ENCODE measurements at places on chromosomes 2 and 18. TPM values are rescaled to one million over a fixed set of nuclear protein-coding genes. Genes with fewer than 3 reads are reported as not detected.
A peak's percentile ranks its signal among the peaks of the same experiment; 100 is the strongest.

DNA sequence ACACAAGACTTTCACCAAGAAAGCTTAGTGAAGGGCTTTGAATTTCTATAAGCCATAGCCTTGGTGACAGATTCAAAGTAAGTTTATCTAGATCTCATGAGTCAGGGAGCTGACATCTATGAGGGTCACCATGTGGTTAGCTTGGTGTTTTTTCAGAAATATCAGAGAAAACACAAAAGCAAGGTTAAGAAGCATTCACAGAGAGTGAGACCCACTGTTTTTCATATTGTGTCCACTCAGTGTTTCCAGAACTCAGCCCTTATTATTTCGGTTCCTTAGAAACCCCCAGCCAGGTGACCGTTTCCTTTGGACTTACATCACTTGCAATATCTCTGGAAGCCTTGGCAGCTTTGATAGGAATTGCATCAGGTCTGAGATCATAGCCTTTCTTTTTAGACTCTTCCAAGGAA is 76.6 kb downstream of the NEB start:
- no peak for DNase-seq

PTGR3 gene
- polyA plus RNA-seq: 36.5 TPM

DNA sequence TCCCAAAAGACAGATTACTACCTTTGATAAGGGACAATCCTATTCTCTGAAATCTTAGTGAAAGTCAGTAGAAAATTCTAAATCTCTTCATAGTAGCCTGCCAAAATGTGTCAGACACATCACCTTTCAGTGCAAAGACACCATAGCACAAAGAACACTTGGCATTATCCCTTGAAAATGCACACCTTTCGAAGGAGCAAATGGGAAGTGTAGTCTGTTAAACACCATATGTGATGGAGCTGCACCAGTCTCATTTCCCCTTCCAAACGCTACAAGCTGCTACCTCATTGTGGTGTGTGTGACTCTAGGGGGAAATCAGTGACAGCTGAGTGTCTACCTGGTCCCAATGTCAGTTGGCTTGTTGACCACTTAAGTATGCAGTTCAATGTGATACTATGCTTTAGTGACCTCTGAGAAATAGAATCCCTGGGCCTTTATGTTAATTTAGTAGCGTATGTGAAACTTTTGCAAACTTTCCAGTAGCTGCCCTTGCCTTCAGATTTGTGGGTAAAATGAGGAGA is 551.7 kb downstream of the ARHGAP15 start:
- no peak for DNase-seq

- DNase-seq: no peak
These were observed 82.3 kb downstream of the TWIST2 start for GRCh38 chr2:238930216-238930615.

VWA3B gene
- polyA plus RNA-seq: 1.1 TPM

GRCh38 chr2:105361102-105361889 is 24.0 kb downstream of the C2orf49 start:
- DNase-seq: no peak

DNA sequence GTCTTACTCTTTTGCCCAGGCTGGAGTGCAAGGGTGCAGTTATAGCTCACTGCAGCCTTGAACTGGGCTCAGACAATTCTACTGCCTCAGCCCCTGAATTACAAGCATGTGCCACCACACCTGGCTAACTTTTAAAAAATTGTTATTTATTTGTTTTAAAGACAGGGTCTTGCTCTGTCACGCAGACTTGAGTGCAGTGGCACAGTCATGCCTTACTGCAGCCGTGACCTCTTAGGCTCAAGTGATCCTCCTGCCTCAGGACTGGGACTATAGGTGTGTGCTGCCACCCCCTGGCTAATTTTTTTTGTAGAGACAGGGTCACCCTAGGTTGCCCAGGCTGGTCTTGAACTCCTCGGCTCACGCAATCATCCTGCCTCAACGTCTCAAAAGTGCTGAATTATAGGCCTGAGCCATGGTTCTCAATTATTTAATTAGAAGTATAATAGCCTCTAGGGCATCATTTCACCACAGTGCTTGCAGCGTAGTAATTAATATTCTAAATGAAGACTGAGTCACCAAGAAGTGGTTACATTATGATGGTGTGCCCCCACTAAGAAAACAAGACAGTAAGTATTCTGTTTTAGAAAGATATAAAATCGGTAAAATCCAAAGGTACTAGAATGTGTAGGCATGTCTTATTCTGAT is 69.6 kb downstream of the EML4 start:
- no peak for DNase-seq

DNA sequence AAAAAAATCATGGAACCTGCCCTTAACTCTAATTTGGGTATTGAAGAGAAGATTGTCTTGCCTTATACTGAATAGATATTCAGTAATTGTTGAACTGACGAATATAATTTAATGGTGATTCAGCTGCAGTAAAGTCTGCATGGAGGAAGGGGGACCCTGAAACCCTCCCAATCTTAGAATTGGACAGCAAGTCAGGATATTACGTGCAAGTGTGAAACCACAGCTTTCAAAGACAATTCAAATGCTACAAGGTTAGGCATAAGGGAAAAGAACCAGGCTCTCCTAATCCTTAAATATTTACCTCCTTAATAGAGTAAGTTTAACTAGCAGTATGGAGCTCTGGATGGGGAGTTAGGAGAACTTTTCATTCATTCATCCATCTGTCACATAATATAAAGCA is 226.9 kb upstream of the TNP1 start:
- DNase-seq: no peak

MTIF2 gene
- 24.0 TPM for polyA plus RNA-seq

TEKT4 gene
- not detected for polyA plus RNA-seq

GRCh38 chr2:57617318-57617717 is 429.3 kb upstream of the VRK2 start:
- no peak for DNase-seq

DNA sequence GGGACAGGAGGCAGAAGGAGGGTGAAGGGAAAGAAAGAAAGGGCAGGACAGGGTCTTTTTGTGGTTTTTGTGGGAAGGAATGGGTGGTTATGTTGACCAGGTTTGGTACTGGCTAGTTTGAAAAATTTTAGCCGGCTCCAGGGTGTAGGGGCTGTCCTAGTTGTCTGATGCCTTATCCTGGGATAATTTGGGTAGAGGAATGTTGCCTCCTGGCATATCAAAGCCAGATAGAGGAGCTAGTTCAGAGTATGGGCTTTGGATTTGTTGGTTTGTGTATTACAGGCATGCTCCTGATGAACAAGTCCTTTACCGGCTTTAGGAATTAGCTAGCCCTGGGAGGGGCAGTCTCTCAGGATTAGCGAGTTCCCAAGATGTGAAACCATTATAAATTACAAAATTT is 101.1 kb upstream of the LHCGR start:
- no peak for DNase-seq

DNA sequence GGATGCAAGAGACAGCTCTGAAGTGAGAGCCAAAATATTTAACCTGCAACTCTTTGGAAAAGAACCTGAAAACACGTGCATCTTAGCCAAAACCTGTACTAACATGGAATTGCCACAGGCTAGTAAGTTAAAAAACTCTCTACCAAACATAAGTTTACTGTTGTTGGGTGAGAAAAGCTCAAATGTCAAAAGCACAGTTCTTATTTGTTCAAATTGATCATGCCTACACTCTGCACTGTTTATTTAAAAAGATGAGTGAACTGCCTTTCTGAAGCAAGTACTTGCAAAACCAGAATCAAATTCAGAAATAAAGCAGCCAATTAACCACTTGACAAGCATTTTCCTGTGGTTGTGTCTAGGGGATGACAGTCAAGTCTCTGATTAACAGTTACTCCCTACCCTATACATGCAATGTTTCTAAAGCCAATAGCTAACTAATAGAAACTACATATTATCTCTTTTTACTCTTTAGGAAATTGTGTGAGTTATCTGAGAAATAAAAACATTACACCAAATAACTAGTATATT is 5.6 kb downstream of the IKZF2 start:
- no peak for DNase-seq

GCA gene
- polyA plus RNA-seq: 12.6 TPM

DNA sequence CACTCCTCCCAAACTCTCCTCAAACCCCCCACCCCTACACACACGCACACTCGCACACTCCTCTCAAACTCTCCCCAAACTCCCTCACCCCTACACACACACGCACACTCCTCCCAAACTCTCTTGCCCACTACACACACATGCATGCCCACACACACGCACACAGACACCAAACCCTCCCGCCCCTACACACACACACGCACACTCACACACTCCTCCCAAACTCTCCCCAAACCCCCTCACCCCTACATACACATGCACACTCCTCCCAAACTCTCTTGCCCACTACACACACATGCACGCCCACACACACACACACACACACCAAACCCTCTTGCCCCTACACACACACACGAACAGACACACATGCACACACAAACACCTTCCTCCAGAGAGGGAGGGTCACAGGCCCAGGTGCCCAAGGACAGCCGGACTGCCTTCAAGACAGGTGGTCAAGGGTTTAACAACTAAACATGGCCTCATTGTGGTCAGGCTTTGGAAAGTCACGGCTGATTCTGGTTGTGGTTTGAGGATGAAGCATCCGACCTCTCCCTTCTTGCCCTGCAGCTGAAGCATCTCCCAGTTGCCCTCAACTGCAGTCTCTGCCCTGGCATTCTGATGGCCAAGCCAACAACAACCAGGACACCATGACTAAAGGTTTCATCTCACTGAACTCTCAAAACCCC is 72.3 kb upstream of the SNTG2 start:
- DNase-seq: no peak

ICA1L gene
- polyA plus RNA-seq: 13.1 TPM

GRCh38 chr18:52536039-52536438 is 196.0 kb downstream of the DCC start:
- DNase-seq: no peak

DNA sequence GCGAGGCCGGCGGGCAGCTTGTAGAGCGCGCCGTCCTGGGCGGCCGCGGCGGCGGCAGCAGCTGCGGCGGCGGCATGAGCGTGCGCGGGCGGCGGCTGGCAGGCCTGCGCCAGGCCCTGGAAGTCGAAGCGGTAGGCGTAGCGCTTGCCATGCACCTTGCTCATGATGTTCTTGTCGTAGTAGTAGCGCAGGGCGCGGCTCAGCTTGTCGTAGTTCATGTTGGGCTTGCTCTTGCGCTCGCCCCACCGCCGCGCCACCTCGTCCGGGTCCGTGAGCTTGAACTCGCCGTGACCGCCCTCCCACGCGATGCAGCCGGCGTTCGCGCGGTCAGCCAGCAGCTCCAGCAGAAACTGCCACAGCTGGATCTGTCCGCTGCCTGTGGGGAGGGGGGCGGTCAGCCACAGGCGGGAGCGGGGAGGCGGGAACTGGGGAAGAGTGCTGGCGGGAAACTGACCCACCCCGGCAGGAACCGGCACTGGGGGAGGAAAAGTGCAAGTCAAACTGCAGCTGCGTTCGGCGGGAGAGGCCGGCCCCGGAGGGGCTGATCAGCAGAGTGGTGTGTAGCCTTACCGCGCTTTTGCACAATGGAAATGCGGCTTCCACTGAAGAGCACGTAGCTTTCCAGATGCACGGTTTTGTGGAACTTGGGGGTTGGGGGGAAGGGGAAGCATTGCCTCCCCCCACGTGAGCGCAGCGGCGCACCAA is 3.0 kb downstream of the FEV start:
- peak; percentile 45 for DNase-seq

- DNase-seq: no peak
These were observed 2.8 kb upstream of the GPR55 start for GRCh38 chr2:230927711-230928341.

NPPC gene
- 5.0 TPM for polyA plus RNA-seq

MRO gene
- polyA plus RNA-seq: 0.37 TPM

G6PC2 gene
- not detected for polyA plus RNA-seq

- no peak for DNase-seq
These were observed 483 bp upstream of the FHL2 start for GRCh38 chr2:105399207-105399861.

DNA sequence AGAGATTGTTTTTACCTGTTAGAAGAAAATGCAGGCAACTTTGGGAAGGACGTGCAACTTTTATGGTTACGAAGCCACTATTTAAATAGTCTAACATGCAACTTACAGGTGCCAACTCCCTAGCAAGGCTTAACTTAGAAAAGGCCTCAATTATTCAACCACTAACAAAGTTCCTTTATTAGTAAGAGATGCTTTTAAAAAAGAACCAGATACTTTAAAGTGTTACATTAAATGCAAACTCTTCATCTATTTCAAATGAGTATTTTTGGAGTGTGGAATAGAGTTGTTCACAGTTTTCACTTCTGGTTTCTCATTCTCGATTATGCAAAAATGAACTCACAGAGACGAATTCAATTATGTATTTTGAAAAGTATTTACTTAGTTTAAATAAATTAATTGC is 51.7 kb downstream of the PELI1 start:
- no peak for DNase-seq

SLC16A14 gene
- polyA plus RNA-seq: 4.1 TPM

OBSL1 gene
- polyA plus RNA-seq: 114 TPM

DNA sequence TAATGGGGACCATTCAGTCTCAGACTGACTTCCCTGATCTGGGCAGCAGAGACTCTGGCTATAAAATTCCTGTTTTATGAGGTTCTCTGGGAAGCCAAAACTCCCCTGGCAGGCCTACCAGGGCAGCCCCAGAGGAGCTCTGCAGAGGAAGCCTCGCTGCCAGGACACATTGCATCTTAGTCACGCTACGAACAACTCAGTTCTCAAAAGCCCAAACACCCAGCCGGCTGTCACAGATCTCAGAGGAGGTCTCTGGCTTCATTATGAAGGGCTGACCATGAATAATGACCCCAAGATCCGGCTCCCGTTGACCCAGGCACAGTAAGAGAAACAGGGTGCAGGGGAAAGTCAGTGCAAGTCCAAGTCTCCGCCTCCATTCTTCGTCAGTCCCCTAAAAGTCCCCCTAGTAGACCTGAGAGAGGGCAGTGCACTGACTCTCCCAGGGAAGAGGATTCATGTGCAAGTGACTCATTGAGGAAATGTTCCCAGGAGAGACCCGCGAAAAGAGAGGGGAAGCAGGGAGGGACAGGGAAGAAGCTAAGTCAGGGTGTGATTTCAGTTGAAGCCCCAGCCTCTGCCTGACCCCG is 212.3 kb downstream of the CYP26B1 start:
- no peak for DNase-seq

GRCh38 chr2:20164061-20164733 is 60.7 kb downstream of the SDC1 start:
- no peak for DNase-seq

GRCh38 chr2:147863835-147864234 is 19.0 kb downstream of the ACVR2A start:
- DNase-seq: no peak

- DNase-seq: no peak
These were observed 81.1 kb upstream of the CD226 start for GRCh38 chr18:70028734-70029133.

DNA sequence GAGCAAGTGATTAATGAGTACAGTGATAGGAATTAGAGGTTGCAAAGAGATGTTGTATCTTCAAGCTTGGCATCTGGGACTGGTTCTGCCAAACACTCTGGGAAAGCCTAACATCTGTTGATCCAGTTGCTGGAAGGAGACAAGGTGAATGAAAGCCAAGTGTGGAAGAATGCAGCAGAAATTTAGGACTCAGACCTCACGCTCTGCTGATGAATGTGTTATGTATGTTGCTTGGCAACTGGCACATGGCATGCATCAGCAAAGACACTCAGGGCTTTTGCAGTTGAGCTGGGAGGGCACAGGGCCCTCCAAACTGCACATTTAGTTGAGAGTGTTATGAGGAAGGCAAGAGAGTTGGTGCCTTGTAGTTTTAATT is 105.5 kb downstream of the COLEC12 start:
- DNase-seq: peak; percentile 84

MALL gene
- 7.9 TPM for polyA plus RNA-seq

Measured in muscle of arm (tissue), 14 donors.